ENCODE measurements at places on chromosomes 3 and 15. TPM values are rescaled to one million over a fixed set of nuclear protein-coding genes. Genes with fewer than 3 reads are reported as not detected.

Gene RPS27L
- 164 TPM for total RNA-seq

- no peak overlapping the region for H3K4me3 ChIP-seq
- peaks cover 3% of the 10 kb centered on the region for H3K4me1 ChIP-seq
- peaks cover 2% of the 10 kb centered on the region for H3K27me3 ChIP-seq
- no peak overlapping the region for H3K27ac ChIP-seq
- DNase-seq = no peak
- no peaks in the 10 kb centered on the region for H3K36me3 ChIP-seq
Measured at GRCh38 chr15:80587007-80587406, 108.1 kb upstream of the ABHD17C start.

Gene CASR
- total RNA-seq = not detected

Gene ADAMTS17
- 1.1 TPM for total RNA-seq

Gene MOBP
- 0.14 TPM for total RNA-seq

Data from activated T-helper 2 cell treated with anti-CD3 and anti-CD28 coated beads, Interferon-gamma antibody, Interleukin-2, Interleukin-4, amounts not matched to agents 10 μg/mL and 5 μg/mL and 100 μg/mL, durations not matched to agents 14 hours and 24 hours and 36 hours (primary cell).